NCI-H345 (cell line): ENCODE measurements at places on chromosomes 2 and 18.

- peak; percentile 9 for DNase-seq
Measured at GRCh38 chr2:24015562-24016375, 5.9 kb downstream of the MFSD2B start.

DNA sequence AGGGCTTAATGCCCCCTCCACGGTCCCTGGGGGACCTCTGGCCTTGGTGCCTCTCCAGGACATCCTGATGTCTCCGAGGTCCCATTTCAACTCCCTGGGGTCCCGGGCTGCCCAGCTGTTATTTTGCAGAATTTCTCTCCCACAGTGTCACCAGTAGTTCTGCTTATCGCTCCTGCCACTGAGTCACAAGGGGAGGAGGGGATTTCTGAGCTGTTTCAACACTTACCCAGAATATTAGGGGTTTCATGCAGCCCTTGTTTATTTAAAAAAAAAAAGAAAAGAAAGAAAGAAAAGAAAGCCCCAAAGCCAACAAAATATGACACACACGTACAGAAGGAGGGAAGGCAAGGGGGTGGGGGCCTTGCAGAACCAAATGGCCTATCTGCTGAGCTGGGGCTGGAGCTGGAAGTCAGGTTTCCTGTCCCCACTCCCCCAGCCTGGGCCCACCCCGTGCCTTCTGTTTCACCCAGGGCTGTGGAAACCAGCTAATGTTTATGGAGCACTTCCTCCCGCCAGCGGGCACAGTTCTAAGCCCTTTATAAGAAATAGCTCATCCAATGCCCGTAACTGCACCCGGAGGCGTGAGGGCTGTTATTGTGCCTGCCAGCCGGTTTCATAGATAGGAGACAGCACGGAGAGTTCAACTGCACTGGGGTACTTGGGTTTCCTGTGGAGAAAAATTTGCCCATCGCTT is 8.4 kb upstream of the ARID5A start:
- no peak for DNase-seq

GRCh38 chr2:30519796-30520195 is 72.8 kb downstream of the LCLAT1 start:
- DNase-seq = no peak

DNA sequence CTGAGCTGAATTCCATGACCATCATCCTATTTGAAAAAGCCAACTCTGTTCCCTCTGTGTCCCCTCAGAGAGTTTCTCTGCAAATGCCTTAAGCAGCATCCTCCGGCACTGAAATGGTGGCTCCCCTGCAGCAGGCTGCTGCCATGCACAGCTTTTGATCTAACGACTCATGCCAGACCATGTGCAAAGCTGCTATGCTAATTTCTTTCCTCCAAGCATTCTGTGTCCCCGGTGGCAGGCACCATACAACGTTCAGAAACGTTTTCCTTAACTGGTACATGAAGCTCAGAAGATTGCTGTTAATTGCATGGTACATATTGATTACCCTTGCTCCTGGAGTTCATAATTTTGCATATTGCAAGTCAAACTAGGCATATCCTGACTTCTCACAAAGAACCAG is 336.8 kb downstream of the RBM43 start:
- no peak for DNase-seq

GRCh38 chr18:67549946-67550345 is 33.4 kb upstream of the DSEL start:
- no peak for DNase-seq

- DNase-seq = no peak
Measured at GRCh38 chr18:59051470-59052165, 88.1 kb upstream of the SEC11C start.

- DNase-seq = no peak
Measured at GRCh38 chr2:185374878-185375277, 363.7 kb upstream of the FSIP2 start.

GRCh38 chr2:3459185-3460015 is 59.9 kb downstream of the ADI1 start:
- no peak for DNase-seq

DNA sequence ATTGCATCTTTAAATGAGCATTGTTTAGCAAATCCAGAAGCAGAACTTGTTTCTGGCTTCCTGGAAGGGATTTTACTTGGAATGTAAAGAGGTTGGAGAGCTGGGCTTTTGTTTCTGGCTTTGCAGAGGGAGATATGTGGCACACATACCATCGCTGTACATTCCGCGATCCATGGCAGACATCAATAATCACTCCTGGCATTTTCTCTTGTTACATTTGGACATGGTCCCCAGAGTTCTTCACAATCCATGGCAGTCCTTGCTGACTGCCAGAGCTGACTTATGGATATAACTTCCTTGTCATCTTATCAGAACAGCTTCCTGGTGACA is 445.6 kb upstream of the SPRED2 start:
- no peak for DNase-seq

GRCh38 chr18:23365602-23366001 is 87.5 kb upstream of the RIOK3 start:
- no peak for DNase-seq
